ENCODE measurements at places on chromosomes 13 and 19.

DNA sequence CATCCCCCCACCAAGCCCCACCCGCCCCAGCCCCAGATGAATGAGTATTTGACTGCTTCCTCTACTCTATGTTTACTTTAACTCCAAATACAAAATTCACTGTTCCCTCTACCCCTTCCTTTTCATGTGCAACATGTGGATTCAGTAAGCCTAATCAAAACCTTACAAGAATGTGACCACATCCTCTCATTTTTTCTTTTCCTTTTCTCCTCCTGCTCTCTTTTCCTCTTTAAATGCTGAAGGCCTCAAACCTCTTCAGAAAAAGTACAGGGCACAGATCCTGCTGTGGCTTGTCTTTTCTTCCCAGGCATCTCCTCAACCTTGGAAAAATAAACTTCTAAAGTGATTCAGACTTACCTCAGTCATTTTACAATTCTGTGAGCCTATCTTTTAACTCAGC lies 119.0 kb downstream of the MYCBP2 start:
- DNase-seq, result no peak

DNA sequence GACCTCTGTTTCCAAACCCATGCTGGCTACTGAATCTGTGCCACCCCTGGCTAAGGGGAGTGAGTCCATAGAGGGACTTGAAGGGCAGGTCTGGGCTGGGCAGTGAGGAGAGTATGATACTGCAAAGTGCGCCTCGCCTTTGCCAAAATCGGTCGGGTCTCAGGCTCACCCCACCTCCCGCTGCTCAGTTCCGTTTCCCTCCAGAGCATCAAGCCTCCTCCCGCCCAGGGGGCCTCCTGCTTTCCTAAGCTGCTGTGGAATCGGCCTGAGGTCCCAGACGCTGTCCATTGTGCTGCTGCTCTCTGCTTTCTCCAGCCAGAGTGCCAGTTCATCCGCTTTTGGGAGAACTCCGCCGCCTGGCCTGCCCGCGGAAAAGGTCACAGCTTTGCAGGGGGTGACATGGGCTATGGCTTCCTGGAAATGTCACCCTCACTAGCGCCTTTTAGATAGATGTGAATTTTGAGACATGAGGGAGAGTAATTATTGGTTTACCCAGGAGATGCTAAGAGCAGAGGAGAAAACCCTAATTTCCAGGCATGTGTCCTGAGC lies 1418.4 kb downstream of the UQCRFS1 start:
- no peak for DNase-seq

GRCh38 chr13:37806666-37807065 lies 62.9 kb downstream of the TRPC4 start:
- DNase-seq, result no peak

- DNase-seq, result no peak
Observed at GRCh38 chr19:35641515-35642151, at the start of gene ETV2. TSS of gene ETV2 (plus strand) at chr19:35641745. CDS start at chr19:35642461, 716 bp downstream.

GRCh38 chr13:33860526-33860925 lies 42.6 kb downstream of the RFC3 start:
- no peak for DNase-seq

- DNase-seq, result no peak
Observed at GRCh38 chr13:60312851-60313505, 84.0 kb upstream of the TDRD3 start.

- DNase-seq, result no peak
Observed at GRCh38 chr13:27599845-27600553, 20.3 kb downstream of the LNX2 start.

DNA sequence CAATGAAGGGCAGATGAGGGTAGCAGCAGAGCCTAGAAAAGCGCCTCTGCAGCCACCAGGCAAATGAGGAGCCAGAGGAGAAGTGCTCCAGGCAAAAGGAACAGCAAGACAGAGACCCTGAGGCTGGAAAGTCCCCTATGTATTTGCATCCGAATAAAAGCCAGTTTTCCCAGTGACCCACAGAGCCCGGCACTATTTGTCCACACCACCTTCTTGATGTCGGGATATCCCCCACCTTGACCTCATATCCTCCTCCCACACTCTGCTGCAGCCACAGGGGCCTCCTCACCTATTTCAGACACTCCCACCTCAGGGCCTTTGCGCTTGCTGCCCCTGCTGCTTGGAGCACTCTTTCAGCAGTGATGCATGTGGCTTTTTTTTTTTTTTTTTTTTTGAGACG lies 6.6 kb downstream of the ATG4D start:
- no peak for DNase-seq

DNA sequence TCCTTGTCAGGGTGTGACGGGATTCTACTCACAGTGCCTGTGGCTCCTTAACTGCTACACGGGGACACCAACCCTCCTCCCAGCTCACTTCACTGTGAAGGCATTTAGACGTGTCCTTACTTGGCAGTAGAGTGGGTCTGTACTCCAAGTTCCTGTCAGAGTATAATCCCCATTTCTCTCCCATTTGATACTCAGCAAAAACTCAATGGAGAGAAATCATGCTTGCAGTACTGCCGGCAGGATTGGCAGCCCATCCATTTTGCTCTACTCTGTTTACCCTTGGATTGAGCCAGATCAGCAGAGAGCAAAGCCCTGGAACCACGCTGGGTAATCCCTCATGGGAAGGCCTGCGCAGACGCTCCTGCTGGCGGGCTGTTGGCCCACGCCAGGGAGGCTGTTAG lies 28.9 kb downstream of the ARL11 start:
- DNase-seq, result no peak

DNA sequence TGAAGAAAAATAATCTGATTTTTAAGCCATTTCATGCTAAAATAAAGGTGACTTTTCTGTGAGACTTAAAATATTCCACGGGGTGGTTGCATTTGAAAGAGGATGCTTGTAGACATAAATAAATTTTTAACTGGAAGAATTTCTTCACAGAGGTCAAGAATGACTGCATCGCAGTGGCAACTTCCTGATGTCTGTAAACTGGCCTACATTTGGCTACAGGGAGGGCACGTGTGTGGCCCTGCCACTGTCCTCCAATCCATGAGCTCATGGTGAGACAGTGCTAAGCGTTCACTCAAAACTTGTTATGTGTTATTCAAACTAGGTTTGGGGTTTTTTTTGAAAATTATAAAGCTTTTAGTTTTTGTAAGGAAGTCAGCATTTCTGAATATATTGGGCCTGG lies 1089.3 kb downstream of the EFNB2 start:
- no peak for DNase-seq

DNA sequence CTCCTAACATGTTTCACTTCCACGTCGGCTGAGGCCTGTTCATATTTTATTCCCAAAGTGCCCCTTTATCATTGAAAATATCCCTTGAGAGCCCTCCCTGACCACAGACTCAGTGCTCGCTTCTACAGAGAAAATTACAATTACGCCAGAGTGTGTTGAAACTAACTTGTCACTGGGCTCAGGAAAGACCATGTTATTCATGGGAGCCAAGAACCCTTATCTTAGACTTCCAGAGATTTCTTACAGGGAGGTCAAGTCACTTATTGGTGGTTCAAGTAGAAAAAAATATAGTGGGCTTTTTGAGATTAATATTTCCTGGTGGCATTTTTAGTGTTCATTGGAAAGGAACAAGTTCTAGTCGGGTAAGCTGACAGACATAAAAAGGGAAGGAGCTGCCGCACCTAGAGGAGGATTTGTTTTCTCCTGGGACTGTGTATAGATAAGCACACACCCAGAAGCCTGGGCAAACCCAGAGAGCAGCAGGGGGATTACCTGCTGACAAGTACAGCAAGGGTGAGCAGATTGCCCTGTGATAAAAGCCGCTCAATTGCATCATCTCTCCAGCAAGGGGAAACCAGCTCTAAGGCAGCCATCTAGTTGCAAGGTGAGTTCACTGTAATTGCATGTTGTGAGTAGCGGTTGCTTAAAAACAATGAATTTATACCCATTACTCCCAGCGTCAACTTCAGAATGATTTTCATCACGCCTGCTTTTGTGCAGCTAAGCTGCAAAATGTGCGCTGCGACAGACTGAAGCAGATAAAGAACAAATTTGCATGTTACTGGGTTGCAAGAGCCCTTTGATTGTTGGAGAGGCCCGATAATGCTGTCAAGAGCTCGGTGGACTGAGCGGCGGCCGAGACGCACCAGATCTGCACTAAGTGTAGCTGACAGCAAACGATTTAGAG lies 46.2 kb downstream of the DCT start:
- no peak for DNase-seq

DNA sequence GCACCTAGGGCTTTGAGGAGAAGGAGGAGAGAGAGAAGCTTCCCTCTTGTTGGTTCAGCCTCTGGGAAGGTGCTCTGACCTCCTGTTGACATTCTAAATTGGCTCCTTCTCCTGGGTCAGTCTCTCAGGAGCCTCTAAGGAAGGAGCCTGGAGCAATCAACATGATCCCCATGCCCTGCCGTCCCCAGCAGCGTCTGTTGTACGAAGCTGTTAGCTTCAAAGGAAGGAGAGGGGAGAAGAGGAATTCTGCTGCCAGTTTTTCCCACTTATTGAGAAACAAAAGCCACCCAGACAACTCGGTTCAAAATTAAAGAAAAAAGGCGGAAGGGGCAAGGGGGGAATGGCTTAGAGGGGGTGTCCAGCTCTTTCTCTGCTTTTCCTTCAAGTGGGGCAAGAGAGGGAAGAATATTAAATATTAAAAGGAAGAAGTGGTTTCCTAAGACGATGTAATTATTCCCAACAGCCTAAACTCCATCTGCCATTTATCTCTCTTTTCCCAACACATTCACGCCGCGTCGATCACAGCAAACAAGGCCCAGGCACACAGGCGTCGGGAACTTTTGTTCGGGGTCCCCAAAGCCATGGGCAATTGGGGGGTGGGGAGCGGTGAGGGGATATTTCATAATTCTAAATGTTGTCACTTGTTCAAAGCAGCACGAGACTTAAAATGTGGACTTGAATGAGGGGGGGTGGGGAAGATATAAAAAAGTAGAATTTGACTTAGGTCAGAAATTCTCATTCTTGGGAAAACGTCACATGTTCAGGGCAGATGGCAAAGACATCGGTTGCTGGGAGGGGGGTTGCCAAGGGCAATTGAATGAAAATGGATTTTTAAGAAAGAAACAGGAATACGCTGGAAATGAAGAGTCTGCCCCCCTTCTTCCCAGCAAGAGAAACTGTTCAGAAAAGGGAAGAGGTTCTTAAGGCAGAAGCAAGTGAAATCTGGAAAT lies 116.8 kb upstream of the CACNA1A start:
- DNase-seq, result no peak

- no peak for DNase-seq
Observed at GRCh38 chr13:98420554-98421175, 156.2 kb downstream of the STK24 start.

- DNase-seq, result no peak
Observed at GRCh38 chr13:64314331-64314730, 2898.7 kb upstream of the PCDH20 start.

- no peak for DNase-seq
Observed at GRCh38 chr19:17235300-17235970, 9.4 kb downstream of the OCEL1 start.
